Upper lobe of right lung (tissue), 1 donor: ENCODE measurements at places on chromosomes 2 and 18. TPM values are rescaled to one million over a fixed set of nuclear protein-coding genes. Genes with fewer than 3 reads are reported as not detected.

DNA sequence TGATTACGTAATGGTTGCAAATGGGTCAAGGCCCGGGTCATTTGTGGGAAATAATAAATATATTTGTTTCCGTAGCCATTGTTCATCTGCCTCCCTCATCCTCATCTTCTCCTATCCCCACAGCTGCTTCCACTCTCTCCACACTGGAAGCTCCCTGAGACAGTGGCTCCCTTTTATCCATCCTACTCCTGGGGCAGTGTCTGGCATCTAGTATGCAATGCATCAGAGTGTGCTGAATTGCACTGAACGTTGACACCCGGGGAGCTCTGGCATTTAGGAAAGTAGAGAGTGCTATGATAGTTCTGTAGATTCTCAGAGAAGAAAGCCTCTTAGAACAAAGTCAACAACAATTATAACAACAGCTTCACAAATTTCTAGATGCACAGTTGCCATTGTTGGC is 45.5 kb upstream of the NAB1 start:
- no peaks in the 10 kb centered on the region for H3K27me3 ChIP-seq
- no peaks in the 10 kb centered on the region for H3K36me3 ChIP-seq
- DNase-seq, result no peak
- no peak overlapping the region for H3K27ac ChIP-seq
- H3K4me1 ChIP-seq, result no peaks in the 10 kb centered on the region

GRCh38 chr18:159933-160332 is 1.6 kb downstream of the USP14 start:
- H3K27me3 ChIP-seq, result no peaks in the 10 kb centered on the region
- no peak for DNase-seq
- H3K27ac ChIP-seq, result no peak overlapping the region
- H3K4me3 ChIP-seq, result peak overlapping the region; percentile 89

- DNase-seq, result no peak
- H3K36me3 ChIP-seq, result peaks cover 20% of the 10 kb centered on the region
- no peak overlapping the region for H3K4me3 ChIP-seq
Measured at GRCh38 chr2:170038734-170039133, 139.2 kb upstream of the MYO3B start.

DNA sequence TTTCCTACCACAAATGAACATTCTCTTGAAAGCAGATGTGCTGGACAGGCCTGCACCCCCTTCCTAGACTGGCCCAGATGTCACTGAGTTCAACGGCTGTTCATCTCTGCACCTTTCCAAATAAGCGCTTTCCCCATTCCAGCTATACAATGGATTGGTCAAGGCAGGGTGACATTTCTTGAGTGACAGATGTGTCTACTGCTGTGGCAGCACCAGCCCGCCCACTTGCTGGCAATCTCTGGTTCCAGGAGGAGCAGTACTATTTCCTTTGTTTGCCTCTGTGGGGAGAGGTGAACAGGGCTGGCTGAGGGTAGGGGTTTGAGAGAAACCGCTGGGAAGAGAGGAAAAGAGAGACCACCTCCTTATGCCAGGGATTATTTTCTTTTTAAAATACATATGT is 269.5 kb upstream of the POU3F3 start:
- no peaks in the 10 kb centered on the region for H3K4me1 ChIP-seq
- no peak overlapping the region for H3K27ac ChIP-seq
- DNase-seq, result no peak
- no peaks in the 10 kb centered on the region for H3K27me3 ChIP-seq

GRCh38 chr18:56532176-56532840 is 106.1 kb downstream of the TXNL1 start:
- H3K4me3 ChIP-seq, result no peak overlapping the region
- H3K4me1 ChIP-seq, result no peaks in the 10 kb centered on the region
- H3K27me3 ChIP-seq, result no peaks in the 10 kb centered on the region
- DNase-seq, result no peak

SLC9A4 gene
- total RNA-seq, result not detected

IL1R2 gene
- total RNA-seq, result 17.0 TPM

CEP68 gene
- total RNA-seq, result 16.0 TPM

ERBB4 gene
- total RNA-seq, result 22.6 TPM
